ENCODE measurements at places on chromosomes 16 and 17.

DNA sequence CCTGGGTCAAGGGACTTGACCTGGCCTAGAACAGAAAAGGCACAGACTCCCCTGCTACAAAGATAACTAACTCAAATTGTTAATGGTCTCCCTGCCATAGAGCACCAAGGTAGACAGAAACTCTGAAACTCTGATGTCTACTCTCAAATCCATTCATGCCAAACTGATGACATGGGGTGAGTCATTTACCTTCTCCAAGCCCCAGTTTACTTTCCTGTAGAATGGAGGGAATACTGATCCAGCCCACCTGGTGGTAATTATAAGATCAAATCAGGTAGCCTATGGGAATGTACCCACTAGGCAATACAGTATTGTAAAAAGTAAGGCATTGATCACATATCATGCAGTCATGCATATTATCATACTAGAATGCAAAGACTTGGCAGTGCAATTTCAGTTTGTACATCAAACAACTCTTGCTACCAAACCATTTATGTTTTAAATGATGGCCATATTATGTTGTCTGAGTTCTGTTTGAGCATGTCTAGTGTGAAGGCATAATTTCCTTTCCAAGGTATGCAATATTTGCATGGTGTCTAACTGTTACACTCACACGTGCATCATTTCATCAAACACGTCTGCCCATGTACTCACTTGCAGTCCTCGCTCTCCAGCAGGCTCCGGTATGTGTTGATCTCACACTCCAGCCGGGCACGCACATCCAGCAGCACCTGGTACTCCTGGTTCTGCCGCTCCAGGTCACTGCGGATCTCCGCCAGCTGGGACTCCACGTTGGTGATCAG lies 3.0 kb downstream of the KRT31 start:
- no peak for DNase-seq

- DNase-seq, result no peak
Measured at GRCh38 chr17:79811011-79811867, 14.4 kb upstream of the CBX8 start.

GRCh38 chr17:60586288-60586974 lies 13.6 kb upstream of the PPM1D start:
- no peak for DNase-seq

- no peak for DNase-seq
Measured at GRCh38 chr17:77481476-77482374, 341.0 kb downstream of the SEC14L1 start.

DNA sequence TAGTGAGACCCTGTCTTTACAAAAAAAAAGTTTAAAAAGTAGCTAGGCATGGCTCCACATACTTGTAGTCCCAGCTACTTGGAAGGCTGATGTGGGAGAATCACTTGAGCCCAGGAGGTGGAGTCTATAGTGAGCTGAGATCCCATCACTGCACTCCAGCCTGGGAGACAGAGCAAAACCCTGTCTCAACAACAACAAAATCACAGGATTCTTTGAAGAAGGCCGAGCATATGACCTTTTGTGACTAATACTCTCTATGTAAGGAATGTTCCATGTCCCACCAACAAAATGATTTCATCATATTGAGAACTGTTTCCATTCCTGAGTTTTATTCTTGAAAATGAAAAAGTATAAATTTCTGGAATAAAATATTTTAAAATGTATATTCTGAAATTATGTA lies 58.9 kb upstream of the EFCAB3 start:
- no peak for DNase-seq

GRCh38 chr17:27977751-27978688 lies 64.5 kb upstream of the NLK start:
- no peak for DNase-seq

DNA sequence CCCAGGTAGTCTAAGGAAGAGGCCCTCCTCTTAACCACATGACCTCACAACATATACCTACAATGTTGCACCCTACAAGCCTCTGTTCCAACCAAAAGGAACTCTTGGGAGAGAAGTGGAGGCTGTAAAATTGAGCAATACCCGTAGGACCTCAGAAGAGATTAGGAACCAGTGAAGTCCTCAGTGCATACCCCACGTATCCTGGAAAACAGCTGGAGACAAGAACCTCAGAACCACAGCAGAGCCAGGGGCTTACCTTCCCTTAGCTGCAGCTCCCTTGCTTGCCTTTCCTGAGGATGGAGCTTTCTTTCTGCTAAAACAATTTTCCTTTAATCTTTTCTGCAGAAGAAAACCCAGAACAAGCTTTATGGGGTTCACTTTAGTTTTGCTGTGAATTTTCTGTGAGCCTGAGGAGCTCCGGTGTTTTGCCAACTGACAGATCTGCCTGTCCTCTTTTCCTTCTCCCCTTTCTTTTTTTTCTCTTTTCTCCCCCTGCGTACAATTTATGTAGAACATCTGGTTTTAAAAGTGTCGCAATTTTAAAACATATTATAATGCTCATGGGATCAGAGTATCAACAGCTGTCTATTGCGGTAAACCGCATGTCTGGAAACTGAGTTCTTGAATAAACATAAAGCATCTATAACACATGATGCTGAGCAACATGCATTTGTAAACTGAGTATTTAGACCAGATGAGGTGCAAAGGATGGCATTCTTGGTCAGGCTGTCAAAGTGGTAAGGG lies 226.4 kb upstream of the MAF start:
- no peak for DNase-seq

GRCh38 chr16:74601126-74601871 lies 5.6 kb downstream of the GLG1 start:
- DNase-seq, result peak; percentile 53

- peak; percentile 72 for DNase-seq
Measured at GRCh38 chr16:30949650-30950515, 1.0 kb downstream of the ORAI3 start.

GRCh38 chr17:40173778-40174135 lies 3.5 kb upstream of the RAPGEFL1 start:
- no peak for DNase-seq

- no peak for DNase-seq
Measured at GRCh38 chr16:50743581-50744225, 1.8 kb downstream of the CYLD start.
